ENCODE measurements at places on chromosomes 5 and 9.

- H3K4me3 ChIP-seq, result no peak overlapping the region
- no peaks in the 10 kb centered on the region for H3K4me1 ChIP-seq
- DNase-seq, result no peak
Measured at GRCh38 chr5:59922220-59922619, 28.7 kb upstream of the PDE4D start.

GRCh38 chr5:107384256-107384655 lies 286.5 kb downstream of the EFNA5 start:
- peaks cover 11% of the 10 kb centered on the region for H3K27me3 ChIP-seq
- H3K36me3 ChIP-seq, result no peaks in the 10 kb centered on the region
- H3K27ac ChIP-seq, result no peak overlapping the region
- DNase-seq, result no peak
- peaks cover 22% of the 10 kb centered on the region for H3K4me1 ChIP-seq

- no peak overlapping the region for H3K4me3 ChIP-seq
- H3K27me3 ChIP-seq, result peaks cover 8% of the 10 kb centered on the region
- H3K27ac ChIP-seq, result no peak overlapping the region
- no peaks in the 10 kb centered on the region for H3K4me1 ChIP-seq
- DNase-seq, result peak; percentile 36
- no peaks in the 10 kb centered on the region for H3K36me3 ChIP-seq
Measured at GRCh38 chr9:135604437-135605237, 34.7 kb downstream of the GLT6D1 start.

GRCh38 chr9:135388530-135388929 lies 91.1 kb upstream of the PPP1R26 start:
- H3K36me3 ChIP-seq, result no peaks in the 10 kb centered on the region
- no peak overlapping the region for H3K27ac ChIP-seq
- H3K4me3 ChIP-seq, result no peak overlapping the region

DNA sequence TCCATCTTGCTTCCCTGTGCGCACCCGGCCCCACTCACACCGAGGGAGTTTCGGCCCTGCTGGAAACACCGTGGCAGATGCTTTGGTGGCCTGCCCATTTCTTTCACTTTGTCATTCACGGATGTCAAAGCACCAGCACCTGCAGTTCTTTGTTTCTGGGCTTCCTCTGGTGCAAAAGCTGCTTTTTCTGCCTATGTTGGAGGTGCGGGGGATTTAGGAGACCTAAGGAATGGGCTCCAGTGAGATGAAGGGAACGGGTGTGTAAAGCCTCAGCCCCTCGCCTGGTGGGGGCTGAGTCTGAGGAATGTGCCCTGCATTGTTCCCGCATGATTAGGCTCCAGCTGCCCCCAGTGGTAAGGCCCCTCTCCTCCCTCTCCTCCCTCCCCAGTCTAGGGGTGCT lies 62.3 kb downstream of the THBS4 start:
- H3K4me3 ChIP-seq, result no peak overlapping the region
- no peak overlapping the region for H3K27ac ChIP-seq
- H3K36me3 ChIP-seq, result no peaks in the 10 kb centered on the region
- no peaks in the 10 kb centered on the region for H3K27me3 ChIP-seq
- peaks cover 4% of the 10 kb centered on the region for H3K4me1 ChIP-seq
- no peak for DNase-seq

- H3K4me1 ChIP-seq, result peaks cover 16% of the 10 kb centered on the region
- peaks cover 7% of the 10 kb centered on the region for H3K27me3 ChIP-seq
- H3K36me3 ChIP-seq, result peaks cover 11% of the 10 kb centered on the region
- H3K27ac ChIP-seq, result no peak overlapping the region
- DNase-seq, result no peak
- no peak overlapping the region for H3K4me3 ChIP-seq
Measured at GRCh38 chr5:39284552-39284951, 65.2 kb upstream of the FYB1 start.

DNA sequence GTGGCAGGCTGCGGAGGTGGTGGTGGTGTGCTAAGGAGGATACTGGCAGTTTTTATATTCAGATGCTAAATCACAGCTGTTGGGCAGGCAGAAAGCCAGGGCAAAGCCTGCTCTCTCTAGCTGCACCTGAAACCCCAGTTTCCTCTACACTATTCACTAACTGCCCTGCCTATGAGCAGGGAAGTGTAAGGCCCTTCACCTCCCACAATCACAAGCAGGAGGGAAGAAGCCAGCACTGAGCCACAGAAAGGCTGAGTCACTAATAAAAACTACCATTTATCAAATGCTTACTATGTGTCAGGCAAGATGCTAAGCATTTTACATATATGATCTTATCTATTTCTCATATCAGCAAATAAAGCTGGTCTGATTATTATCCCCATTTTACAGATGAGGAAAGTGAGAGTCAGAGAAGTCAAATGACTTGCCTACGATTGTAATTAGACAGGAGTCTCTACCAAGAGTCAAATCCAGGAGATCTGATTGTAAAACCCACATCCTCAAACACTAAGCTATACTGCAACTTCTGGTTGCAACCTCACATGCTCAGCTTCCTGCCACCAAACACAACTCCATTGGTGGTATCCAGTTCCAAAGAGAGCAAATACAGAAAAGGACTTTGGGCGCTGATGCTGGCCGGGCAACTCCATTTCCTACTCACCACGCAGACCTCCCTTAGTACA lies 17.7 kb upstream of the IL6ST start:
- no peak overlapping the region for H3K4me3 ChIP-seq
- peak; percentile 64 for DNase-seq
- H3K27me3 ChIP-seq, result peaks cover 7% of the 10 kb centered on the region
- H3K27ac ChIP-seq, result peak overlapping the region; percentile 52
- H3K36me3 ChIP-seq, result peaks cover 7% of the 10 kb centered on the region

DNA sequence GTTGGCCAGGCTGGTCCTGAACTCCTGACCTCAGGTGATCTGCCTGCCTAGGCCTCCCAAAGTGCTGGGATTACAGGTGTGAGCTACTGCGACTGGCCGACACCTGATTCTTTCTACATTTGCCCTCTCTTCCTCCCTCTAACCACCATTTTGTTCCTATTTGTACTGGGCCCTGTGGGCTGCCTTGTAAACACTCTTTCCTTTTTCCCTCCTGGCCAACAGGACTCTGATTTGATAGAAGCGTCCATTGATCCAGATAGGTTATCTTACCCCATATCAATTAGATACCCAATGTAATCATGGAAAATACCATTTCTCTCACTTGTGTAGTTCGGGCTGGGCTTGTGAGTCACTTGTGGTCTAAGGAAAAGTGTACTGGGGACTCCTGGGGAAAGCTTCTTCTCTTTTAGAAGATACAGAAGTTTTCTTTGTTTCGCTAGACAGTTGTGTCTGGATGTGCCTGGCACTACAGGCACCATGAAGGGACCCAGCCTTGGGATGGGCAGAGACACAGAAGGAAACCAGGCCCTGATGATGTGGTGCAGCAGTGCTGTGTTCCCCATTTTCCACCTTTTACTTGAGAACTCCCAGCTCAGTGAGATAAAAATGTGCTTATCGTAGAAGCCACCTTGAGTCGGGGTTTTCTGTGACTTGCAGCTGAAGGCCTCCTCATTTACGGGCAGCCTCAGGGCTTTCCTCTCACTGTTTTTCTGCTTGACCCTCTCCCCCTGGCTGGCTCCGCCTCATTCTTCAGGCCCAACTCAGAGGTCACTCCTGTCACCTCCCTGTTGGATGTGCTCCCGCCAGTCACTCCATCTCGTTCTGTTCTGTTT lies 32.8 kb upstream of the CPEB4 start:
- H3K27me3 ChIP-seq, result peaks cover 10% of the 10 kb centered on the region
- H3K4me3 ChIP-seq, result no peak overlapping the region
- no peak for DNase-seq
- no peak overlapping the region for H3K27ac ChIP-seq
- H3K36me3 ChIP-seq, result no peaks in the 10 kb centered on the region
- H3K4me1 ChIP-seq, result peaks cover 11% of the 10 kb centered on the region

DNA sequence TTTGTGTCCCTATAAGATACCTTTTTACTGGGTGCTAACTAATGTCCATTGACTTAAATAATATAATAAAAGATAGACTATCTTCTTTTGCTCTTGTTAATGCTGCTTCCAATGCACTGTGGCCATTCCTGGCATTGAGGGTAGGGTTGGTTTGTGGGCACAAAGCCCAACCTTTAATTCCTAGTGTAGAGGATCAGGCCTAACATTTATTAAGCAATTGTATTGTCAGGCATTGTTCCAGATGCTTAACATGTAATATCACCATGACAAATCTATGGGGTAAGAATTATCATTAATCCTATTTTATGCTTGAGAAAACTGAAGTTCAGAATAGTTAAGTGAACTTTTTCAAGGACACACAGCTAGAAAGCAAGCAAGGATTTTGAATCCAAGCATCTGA lies 60.4 kb upstream of the GPBP1 start:
- H3K4me3 ChIP-seq, result no peak overlapping the region
- H3K27ac ChIP-seq, result no peak overlapping the region
- peaks cover 18% of the 10 kb centered on the region for H3K4me1 ChIP-seq
- DNase-seq, result no peak
- H3K27me3 ChIP-seq, result no peaks in the 10 kb centered on the region
- H3K36me3 ChIP-seq, result no peaks in the 10 kb centered on the region

DNA sequence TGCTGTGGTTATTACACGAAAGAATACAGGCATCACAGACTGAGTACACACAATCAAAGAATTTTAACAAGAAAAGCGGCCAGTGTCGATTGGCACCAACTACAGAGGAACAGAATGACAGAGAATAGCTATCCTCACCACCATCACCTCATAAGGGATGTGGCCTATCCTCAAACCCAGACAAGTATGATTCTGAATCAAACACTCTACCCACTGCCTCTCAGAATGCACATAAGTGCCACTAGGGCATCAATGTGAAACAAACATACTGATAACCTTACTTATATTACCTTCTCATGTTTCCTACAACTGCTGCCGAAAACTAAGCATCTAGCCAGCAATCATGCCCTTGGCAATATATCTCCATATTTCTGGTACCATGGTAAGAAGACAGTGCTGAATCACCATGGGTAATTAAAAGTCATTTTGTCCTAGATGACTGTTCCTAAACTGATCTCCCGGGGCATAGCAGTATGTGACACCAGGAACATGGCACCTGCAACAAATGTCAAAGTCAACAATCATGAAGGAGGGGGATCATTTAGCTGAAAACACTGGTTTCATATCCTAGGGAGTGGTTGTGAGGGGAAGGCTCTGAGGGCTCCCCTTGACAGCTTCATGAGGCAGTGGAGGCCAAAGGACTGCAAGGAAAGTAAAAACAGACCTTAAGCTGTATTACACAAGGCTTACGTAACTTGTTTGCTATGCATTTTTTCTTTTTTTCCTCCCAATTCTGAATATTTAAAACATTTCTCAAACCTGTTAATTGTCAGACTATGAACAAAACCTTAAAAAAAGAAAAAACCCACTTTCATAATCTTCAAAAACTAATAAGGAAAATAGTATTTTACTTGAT lies 88.3 kb downstream of the LHFPL2 start:
- peaks cover 7% of the 10 kb centered on the region for H3K4me1 ChIP-seq
- peak; percentile 54 for DNase-seq
- H3K27ac ChIP-seq, result no peak overlapping the region
- H3K36me3 ChIP-seq, result no peaks in the 10 kb centered on the region

DNA sequence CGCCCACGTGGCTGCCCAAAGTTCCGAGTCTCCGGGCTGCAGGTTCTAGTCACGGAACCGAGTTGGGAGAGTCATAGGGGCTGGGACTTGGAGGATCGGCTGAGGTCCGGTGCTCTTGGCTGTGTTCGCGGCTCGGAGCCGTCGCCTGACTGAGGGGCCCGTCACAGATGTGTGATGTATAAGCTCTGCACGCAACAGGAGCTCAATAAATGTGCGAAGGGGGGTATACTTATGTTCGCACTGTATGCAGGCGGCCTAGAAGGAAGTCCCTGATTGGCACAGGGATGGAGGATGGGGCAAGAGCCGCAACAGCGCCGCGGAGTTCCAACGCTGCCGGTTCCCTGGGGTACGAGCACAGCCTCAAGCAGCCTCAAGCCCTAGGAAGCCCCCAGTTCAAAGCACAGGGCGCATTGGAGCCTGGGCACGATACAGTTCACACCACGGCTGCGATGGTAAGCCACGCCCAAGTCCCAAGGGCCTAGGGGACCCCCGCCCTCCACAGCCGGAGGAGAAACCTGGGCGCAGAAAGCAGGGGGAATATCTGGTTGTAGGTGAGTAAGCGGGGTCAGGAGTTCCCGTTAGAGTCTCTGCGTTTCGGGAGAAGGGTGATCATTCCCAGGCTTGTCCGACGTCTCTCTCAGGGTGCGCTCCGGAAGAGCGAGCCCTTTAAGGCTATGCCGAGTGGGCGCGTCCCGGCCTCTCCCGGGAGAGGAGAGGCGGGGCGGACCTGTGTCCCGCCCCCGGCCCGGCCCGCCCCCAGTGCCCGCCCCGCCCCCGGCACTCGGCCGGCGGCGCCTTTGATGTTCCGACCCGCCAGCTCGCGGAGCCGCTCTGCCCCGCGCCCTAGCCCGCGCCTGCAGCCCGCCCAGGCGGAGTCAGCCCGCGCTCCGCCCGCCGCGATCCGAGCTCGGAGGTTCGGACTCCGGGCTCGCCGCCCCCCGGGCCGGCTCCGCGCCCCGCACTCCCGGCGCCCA lies at the start of gene TCF7:
TCF7 (plus strand) TSS at position 780 of the 974 bp plus-strand sequence. CDS start 226 bp downstream, outside the sequence.
- peak within 1 kb of the TSS; percentile 35 for H3K27ac ChIP-seq
- H3K27me3 ChIP-seq, result peaks cover 84% of the 10 kb centered on the region
- peak within 1 kb of the TSS; percentile 68 for H3K4me3 ChIP-seq
- DNase-seq, result peak; percentile 63
- H3K36me3 ChIP-seq, result no peaks in the 10 kb centered on the region

GRCh38 chr5:161263191-161263590 lies 283.3 kb downstream of the GABRB2 start:
- H3K36me3 ChIP-seq, result no peaks in the 10 kb centered on the region
- no peaks in the 10 kb centered on the region for H3K27me3 ChIP-seq
- no peaks in the 10 kb centered on the region for H3K4me1 ChIP-seq
- H3K4me3 ChIP-seq, result no peak overlapping the region
- no peak overlapping the region for H3K27ac ChIP-seq
- no peak for DNase-seq

GRCh38 chr9:105994970-105995369 lies 300.6 kb downstream of the TMEM38B start:
- no peaks in the 10 kb centered on the region for H3K4me1 ChIP-seq
- H3K36me3 ChIP-seq, result no peaks in the 10 kb centered on the region
- H3K27me3 ChIP-seq, result no peaks in the 10 kb centered on the region
- H3K27ac ChIP-seq, result no peak overlapping the region
- no peak for DNase-seq
- no peak overlapping the region for H3K4me3 ChIP-seq

DNA sequence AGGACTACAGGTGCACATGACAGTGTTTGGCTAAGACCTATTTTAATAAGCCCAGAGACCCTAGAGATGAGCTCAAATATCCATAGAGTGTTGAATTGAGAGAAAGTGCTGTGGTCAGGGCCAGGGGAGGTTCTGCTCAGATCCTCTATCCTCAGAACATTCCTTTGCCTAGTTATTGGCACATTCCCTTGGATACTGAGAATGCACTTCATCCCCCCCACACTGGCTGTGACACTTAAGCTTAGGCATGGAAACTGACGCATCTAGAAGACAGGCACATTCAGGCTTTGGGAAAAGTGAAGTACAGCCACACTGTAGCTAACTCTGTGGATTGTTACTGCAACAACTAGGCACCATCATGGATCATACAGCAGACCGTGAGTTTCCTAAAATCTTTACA lies 27.1 kb upstream of the RASGRF2 start:
- H3K27ac ChIP-seq, result no peak overlapping the region
- no peak for DNase-seq
- no peaks in the 10 kb centered on the region for H3K36me3 ChIP-seq
- H3K4me1 ChIP-seq, result peaks cover 7% of the 10 kb centered on the region
